Fibroblast of villous mesenchyme (primary cell): ENCODE measurements at places on chromosomes 6 and 20. TPM values are rescaled to one million over a fixed set of nuclear protein-coding genes. Genes with fewer than 3 reads are reported as not detected.

PLG gene
- total RNA-seq, result not detected in 2 replicates

LIN28B gene
- 5.6 and 7.4 TPM in 2 replicates for total RNA-seq

GRCh38 chr6:158366363-158366762 is 54.1 kb downstream of the TULP4 start:
- no peak for DNase-seq

DNA sequence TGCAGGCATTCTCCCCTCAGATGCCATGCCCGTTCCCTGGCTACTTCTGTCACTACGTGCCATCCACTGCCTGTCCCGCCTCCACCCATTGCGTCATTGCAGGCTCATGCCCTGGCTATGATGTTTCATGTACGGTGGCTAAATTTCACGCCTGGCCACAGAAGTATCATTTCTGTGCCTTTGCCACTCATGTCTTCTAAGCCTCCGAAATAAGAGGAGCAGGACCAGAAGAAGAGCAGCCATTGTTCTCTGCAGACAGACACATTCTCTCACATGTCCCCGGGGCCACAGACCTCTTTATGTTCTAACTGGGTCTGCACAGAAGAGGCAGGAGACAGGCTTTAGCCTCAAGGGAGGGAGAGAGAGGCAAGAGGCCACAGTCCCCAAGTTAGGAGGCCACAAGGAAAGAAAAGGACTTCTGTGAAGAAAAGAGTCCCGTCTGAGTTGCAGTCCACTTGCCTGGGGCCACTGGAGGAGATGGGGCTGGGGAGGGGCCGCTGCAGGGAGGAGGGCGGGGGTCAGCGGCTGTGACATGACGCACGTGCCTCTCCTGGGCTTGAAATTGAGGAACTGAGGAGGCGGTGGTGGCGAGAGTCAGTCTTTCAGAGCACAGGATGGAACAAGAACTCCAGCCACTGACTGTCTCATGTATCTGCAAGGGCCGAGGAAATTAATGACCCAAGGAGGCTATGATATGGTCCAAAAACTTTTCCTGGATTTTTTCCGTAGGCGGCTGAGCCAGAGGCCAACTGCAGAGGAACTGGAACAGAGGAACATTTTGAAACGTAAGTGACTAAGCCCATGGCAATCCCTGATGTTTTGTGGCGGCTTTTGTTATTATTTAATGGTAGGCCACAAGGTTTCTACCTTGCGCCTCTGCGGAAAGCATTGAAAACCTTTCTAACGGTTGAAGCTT is 55.9 kb downstream of the TBC1D7 start:
- DNase-seq, result no peak

DNA sequence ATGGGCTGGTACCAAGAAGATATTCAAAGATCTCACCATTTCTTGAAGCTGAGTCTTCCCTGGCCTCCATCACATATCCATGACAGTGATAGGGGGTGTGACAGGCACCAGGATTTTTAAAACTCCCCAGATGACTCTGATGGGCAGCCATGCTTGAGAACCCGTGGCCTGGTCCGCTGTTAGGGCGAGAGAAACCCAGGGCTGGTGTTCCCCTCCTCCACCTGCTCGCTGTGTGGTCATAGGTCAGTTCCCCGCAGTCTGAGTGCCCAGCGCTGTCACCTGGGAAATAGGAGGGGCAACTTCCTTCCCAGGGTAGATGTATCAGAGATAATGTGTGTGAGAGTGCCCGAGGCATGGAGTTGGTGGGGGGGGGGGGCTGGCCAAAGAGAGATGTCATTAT is 50.9 kb downstream of the TMEM242 start:
- no peak for DNase-seq

DNA sequence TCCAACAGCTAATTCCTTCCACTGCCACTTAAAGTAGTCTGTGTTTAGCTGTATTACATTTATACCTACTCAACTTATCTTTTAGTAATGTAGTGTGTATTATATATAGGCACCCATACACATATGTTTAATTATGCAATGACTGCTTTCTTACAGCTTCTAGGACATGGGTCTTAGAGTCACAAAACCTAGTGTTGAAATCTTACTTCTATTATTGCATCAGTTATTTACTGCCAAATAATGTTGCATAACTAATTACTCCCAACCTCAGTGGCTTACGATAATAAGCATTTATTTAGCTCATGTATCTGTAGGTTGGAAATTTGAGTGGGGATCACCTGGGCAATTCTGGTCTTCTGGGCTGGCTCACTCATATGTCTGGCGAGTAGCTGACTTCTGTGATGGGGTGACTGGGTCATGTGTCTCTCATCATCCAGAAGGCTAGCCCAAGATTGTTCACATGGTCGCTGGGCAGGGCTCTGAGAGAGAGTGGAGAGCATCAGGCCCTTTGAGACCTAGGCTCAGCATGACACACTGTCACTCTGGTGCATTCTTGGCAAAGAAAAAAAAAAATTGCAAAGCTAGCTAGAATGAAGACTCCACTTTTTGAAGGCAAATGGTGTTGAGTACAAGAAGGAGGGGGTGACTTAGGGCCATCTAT is 187.0 kb downstream of the PLCB1 start:
- peak; percentile 6 for DNase-seq
